ENCODE measurements at places on chromosomes 1 and 21. TPM values are rescaled to one million over a fixed set of nuclear protein-coding genes. Genes with fewer than 3 reads are reported as not detected.

DNA sequence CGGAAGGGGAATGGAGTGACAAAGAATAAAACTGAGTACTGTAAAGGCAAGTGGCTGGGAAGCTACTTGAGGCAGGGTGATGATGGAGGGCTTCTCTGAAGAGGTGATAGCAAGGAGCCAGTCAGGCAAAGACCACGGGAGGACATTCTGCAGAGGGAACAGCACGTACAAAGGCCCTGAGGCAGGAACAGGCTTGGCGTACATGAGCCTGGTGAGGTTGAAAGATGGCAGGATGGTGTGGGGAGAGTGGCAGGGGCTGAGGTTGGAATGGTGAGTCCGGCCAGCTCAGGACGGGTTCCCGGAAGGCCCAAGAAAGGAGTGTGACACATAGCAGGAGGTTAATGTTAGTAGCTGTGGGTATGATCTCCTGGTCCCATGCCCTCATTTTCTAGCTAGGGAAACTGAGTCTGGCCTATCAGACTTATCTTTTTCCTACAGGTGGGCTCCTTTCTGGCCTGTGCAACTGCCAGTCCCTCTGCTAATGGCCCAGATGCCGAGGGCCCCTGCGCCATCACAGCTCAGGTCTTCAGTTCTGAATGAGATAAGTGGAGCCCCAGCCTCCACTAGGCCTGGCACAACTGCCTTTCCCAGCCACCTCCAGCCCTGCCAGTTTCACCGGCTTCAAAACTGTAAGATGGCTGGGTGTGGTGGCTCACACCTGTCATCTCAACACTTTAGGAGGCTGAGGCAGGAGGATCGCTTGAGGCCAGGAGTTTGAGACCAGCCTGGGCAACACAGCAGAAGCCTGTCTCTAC lies 87.0 kb downstream of the VWA5B1 start:
- no peak overlapping the region for H3K4me3 ChIP-seq
- DNase-seq: peak; percentile 35
- no peaks in the 10 kb centered on the region for H3K27me3 ChIP-seq
- no peak overlapping the region for H3K27ac ChIP-seq
- H3K36me3 ChIP-seq: no peaks in the 10 kb centered on the region

- H3K4me3 ChIP-seq: no peak overlapping the region
- H3K27me3 ChIP-seq: no peaks in the 10 kb centered on the region
- H3K27ac ChIP-seq: no peak overlapping the region
- DNase-seq: peak; percentile 48
- H3K36me3 ChIP-seq: peaks cover 7% of the 10 kb centered on the region
These were observed 7.9 kb downstream of the ADAMTSL4 start for GRCh38 chr1:150557065-150557600.

- H3K36me3 ChIP-seq: no peaks in the 10 kb centered on the region
- H3K27me3 ChIP-seq: no peaks in the 10 kb centered on the region
- DNase-seq: no peak
- H3K4me1 ChIP-seq: no peaks in the 10 kb centered on the region
- H3K4me3 ChIP-seq: no peak overlapping the region
These were observed 46.2 kb downstream of the DDR2 start for GRCh38 chr1:162678439-162678838.

The INKA2 gene
- total RNA-seq: 0.88 TPM

DNA sequence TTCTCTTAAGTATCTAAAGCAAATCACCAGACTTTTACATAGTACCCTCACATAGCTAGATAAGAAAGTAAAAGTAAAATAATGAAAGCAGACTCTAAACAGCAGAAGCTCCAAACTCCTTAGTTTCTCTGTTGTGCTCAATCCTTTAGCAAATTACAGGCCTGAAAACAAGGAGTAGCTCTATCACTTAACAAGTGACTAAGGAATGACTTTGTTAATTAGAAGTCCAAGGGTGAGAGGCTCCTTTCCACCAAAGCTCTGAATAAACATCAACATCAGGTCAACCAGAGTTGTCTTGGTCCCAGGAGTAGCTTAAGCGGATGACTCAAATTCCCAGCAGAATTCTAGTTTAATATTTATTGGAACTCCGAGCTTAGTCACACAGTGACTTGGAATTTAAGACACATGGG lies 5.9 kb downstream of the NRIP1 start:
- peak overlapping the region; percentile 1 for H3K4me3 ChIP-seq
- H3K27me3 ChIP-seq: no peaks in the 10 kb centered on the region
- H3K27ac ChIP-seq: peak overlapping the region; percentile 8
- no peak for DNase-seq

The LIPI gene
- not detected for total RNA-seq

The PGBD2 gene
- 16.9 TPM for total RNA-seq

DNA sequence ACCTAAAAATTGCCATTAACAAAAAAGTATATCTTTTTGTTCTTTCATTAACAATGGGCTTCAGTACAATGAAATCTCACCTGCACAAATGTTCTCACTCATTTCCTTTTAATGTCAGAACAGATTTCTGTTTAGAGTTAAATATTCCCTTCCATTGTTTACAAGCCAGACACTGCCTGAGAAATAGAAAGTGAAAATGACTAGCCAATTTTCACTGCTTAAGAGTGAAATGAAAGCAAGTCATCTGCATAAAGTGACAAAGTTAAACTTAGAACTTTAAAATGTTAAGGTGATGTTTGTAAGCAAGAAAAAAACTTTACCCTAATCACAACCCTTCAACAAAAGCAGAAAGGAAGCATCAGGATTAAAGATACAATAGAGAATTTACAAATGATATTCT lies 27.5 kb downstream of the COA6 start:
- no peak overlapping the region for H3K4me3 ChIP-seq
- H3K27ac ChIP-seq: no peak overlapping the region
- no peaks in the 10 kb centered on the region for H3K4me1 ChIP-seq
- H3K36me3 ChIP-seq: no peaks in the 10 kb centered on the region
- no peak for DNase-seq
- no peaks in the 10 kb centered on the region for H3K27me3 ChIP-seq

- no peak for DNase-seq
- H3K27ac ChIP-seq: no peak overlapping the region
- H3K27me3 ChIP-seq: no peaks in the 10 kb centered on the region
- H3K4me1 ChIP-seq: no peaks in the 10 kb centered on the region
- H3K36me3 ChIP-seq: no peaks in the 10 kb centered on the region
These were observed 17.1 kb downstream of the RC3H1 start for GRCh38 chr1:174005032-174005431.

GRCh38 chr1:92882819-92883218 lies 51.0 kb downstream of the RPL5 start:
- H3K4me1 ChIP-seq: no peaks in the 10 kb centered on the region
- no peak overlapping the region for H3K4me3 ChIP-seq
- no peak overlapping the region for H3K27ac ChIP-seq

- H3K27me3 ChIP-seq: no peaks in the 10 kb centered on the region
- no peak overlapping the region for H3K27ac ChIP-seq
- no peak overlapping the region for H3K4me3 ChIP-seq
- no peaks in the 10 kb centered on the region for H3K4me1 ChIP-seq
These were observed 175.1 kb downstream of the ADSS2 start for GRCh38 chr1:244276646-244277045.

GRCh38 chr1:57599236-57599994 lies 175.6 kb upstream of the DAB1 start:
- no peaks in the 10 kb centered on the region for H3K36me3 ChIP-seq
- no peaks in the 10 kb centered on the region for H3K4me1 ChIP-seq
- H3K27me3 ChIP-seq: no peaks in the 10 kb centered on the region
- H3K4me3 ChIP-seq: no peak overlapping the region
- no peak for DNase-seq
- no peak overlapping the region for H3K27ac ChIP-seq

DNA sequence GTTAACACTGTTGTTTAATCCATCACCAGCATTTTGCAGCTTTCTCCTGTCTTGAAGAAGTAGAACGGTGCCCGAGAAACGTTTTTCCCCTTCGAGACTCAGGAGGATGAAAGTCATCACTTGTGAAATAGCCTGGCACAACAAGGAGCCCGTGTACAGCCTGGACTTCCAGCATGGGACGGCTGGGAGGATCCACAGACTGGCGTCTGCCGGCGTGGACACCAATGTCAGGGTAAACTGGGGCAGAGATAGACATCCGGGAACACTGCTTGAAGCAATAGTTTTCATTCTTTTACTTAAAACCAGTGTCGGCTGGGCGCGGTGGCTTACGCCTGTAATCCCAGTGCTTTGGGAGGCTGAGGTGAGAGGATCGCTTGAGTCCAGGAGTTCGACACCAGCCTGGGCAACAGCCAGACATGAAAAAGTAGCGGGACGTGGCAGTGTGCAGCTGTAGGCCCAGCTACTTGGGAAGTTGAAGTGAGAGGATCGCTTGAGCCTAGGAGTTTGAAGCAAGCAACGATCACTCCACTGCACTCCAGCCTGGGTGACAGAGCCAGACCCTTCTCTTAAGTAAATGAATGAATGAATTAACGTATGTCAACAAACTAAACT lies 945 bp downstream of the CHAF1B start:
- H3K36me3 ChIP-seq: no peaks in the 10 kb centered on the region
- H3K4me1 ChIP-seq: no peaks in the 10 kb centered on the region
- no peaks in the 10 kb centered on the region for H3K27me3 ChIP-seq
- no peak overlapping the region for H3K27ac ChIP-seq

- no peaks in the 10 kb centered on the region for H3K36me3 ChIP-seq
- no peak overlapping the region for H3K27ac ChIP-seq
- H3K27me3 ChIP-seq: no peaks in the 10 kb centered on the region
- H3K4me1 ChIP-seq: no peaks in the 10 kb centered on the region
- no peak for DNase-seq
These were observed 545.2 kb downstream of the LTN1 start for GRCh38 chr21:28447462-28447861.

DNA sequence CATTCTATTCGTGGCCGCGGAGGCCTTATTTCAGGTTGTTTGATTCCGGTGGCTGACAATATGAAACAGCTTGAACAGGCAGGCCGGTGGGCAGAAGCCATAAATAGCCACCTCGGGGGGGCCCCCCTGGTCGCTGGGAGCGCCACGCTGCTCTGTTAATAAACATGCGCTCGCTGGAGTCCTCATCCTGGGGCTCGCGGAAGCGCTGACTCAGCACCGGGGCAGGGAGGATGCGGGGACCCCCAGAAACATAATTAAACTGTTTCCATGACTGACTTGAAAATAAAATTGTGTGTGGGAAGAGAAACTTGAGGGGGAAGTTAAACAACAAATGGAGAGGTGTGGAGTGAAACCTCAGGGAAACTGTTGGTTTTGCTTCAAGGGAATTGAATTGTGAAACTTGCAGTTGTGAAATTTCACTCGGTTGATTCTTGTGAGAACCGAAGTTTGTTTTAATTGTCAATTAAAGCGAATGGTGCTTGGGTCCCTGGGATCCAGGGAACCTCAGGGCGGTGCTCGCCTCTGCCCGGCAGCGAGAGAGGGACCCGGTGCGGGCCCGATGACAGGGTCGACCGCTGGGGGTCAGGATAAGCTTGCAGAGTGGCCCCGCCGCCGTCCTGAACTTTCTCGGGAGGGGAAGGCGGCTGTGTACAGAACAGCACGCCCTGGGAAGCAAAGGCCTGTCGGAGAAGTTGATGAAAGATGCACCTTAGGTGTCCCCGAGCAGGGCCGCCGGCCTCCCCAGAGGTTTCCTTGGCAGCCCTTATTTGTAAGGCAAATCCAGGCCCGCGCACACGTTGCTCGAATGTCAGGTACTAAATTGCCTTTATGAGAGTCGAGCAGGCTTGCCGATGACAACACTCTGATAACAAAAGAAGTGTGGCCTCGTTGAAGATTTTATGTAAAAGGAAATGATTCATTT lies 176.9 kb upstream of the LMO4 start:
- H3K4me3 ChIP-seq: peak overlapping the region; percentile 35
- H3K27ac ChIP-seq: peak overlapping the region; percentile 5
- no peaks in the 10 kb centered on the region for H3K36me3 ChIP-seq
- H3K27me3 ChIP-seq: no peaks in the 10 kb centered on the region

DNA sequence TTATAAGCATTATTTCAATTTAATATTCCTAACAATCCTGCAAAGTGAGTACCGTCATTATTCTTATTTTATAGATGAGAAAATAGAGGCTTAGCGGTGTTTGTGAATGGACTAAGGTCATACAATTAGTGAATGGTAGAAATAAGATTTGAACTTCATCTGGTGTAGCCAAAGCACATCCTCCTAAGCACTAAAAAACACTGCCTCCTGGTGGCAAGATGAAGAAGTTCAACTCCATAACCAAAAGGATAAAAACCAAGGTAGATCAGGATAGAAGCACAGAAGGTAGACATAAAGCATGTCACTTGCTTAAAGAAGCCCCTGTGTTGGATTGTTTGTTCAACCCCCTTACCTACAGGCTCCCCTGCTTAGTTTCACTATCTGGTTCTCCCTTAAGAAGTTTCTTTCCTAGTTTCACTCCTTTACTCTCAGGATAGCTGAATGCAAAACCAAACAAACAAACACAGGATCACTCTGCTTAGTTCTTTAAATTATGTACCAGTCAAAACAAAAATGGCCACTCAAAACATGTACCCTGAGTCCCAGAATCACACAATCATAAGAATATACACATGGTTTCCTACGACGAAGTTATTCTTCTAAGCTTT lies 12.7 kb upstream of the AIM2 start:
- no peak overlapping the region for H3K4me3 ChIP-seq
- no peak overlapping the region for H3K27ac ChIP-seq
- no peaks in the 10 kb centered on the region for H3K36me3 ChIP-seq
- H3K27me3 ChIP-seq: no peaks in the 10 kb centered on the region
- no peaks in the 10 kb centered on the region for H3K4me1 ChIP-seq
- no peak for DNase-seq

The KIF14 gene
- 0.85 TPM for total RNA-seq

GRCh38 chr1:3847081-3847480 lies 9.9 kb downstream of the CEP104 start:
- no peak overlapping the region for H3K27ac ChIP-seq
- no peaks in the 10 kb centered on the region for H3K27me3 ChIP-seq
- H3K4me1 ChIP-seq: no peaks in the 10 kb centered on the region
- H3K36me3 ChIP-seq: no peaks in the 10 kb centered on the region

GRCh38 chr1:60388092-60388987 lies 314.8 kb upstream of the C1orf87 start:
- H3K4me1 ChIP-seq: no peaks in the 10 kb centered on the region
- no peak for DNase-seq
- no peak overlapping the region for H3K4me3 ChIP-seq
- no peak overlapping the region for H3K27ac ChIP-seq
- no peaks in the 10 kb centered on the region for H3K36me3 ChIP-seq

The CELA3B gene
- total RNA-seq: not detected

GRCh38 chr1:67711158-67711854 lies 26.3 kb downstream of the GADD45A start:
- peaks cover 12% of the 10 kb centered on the region for H3K4me1 ChIP-seq
- H3K36me3 ChIP-seq: peaks cover 6% of the 10 kb centered on the region
- H3K27ac ChIP-seq: peak overlapping the region; percentile 47
- no peak for DNase-seq

- no peaks in the 10 kb centered on the region for H3K4me1 ChIP-seq
- no peaks in the 10 kb centered on the region for H3K36me3 ChIP-seq
- no peak overlapping the region for H3K4me3 ChIP-seq
- no peak overlapping the region for H3K27ac ChIP-seq
These were observed 13.0 kb upstream of the PADI1 start for GRCh38 chr1:17191990-17192242.

- no peak for DNase-seq
- H3K36me3 ChIP-seq: peaks cover 4% of the 10 kb centered on the region
- no peaks in the 10 kb centered on the region for H3K27me3 ChIP-seq
- no peak overlapping the region for H3K27ac ChIP-seq
These were observed 814 bp downstream of the A3GALT2 start for GRCh38 chr1:33319949-33320618.

The LRRN2 gene
- 1.6 TPM for total RNA-seq

- H3K36me3 ChIP-seq: no peaks in the 10 kb centered on the region
- no peaks in the 10 kb centered on the region for H3K4me1 ChIP-seq
- H3K27me3 ChIP-seq: no peaks in the 10 kb centered on the region
- DNase-seq: no peak
- H3K27ac ChIP-seq: no peak overlapping the region
- no peak overlapping the region for H3K4me3 ChIP-seq
These were observed 252.1 kb downstream of the KAZN start for GRCh38 chr1:14850563-14850962.

Measured in Peyer's patch (tissue), 4 donors.